Stimulated activated memory B cell treated with anti-CD40 and anti-IgM and Interleukin-4, amounts not matched to agents 10 μg/mL and 1 μg/mL and 100 μg/mL, for 72 hours (primary cell): ENCODE measurements at places on chromosomes 11 and 22.

GRCh38 chr11:44964526-44965209 lies 14.0 kb upstream of the TP53I11 start:
- no peak for ATAC-seq

GRCh38 chr22:27597703-27598444 lies 203.7 kb downstream of the MN1 start:
- ATAC-seq: no peak

DNA sequence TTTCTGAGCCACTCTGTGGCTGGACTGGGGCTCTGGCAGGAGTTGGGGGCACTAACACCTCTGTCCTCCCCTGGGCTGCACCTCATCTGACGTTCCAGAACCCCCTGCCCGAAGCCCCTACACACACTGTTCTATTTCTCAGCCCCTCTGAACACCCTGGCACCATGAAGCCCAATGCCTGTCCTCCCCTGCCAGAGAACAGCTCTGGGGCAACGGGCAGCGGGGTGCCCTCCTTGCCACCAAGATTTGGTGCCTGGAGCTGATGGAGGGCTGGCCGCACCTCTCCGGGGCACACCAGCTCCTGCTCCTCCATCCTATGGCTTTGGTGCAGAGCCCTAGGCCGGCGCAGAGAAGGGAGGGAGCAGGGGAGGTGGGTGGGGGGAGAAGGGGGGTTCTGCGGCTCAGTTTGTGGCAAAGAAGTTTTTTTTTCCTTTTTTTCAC lies 16.3 kb downstream of the DUSP8 start:
- ATAC-seq: no peak

DNA sequence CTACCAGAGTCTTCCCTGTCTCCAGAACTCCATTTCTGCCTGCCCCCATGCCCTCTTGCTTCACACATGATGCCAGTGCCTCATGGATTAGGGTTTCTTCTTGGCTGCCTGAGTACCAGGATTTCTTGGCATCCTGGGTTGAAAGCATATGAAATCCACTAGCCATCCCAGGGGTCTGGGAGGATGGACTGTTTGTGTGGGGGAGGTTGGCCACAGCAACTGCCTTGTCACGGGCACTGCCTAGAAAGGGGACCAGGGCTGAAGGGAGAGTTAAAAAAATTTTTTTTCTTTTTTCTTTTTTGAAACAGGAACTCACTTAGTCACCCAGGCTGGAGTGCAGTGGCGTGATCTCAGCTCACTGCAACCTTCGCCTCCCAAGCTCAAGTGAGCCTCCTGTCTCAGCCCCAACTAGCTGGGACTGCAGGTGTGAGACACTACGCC lies 4.2 kb downstream of the USP35 start:
- no peak for ATAC-seq

DNA sequence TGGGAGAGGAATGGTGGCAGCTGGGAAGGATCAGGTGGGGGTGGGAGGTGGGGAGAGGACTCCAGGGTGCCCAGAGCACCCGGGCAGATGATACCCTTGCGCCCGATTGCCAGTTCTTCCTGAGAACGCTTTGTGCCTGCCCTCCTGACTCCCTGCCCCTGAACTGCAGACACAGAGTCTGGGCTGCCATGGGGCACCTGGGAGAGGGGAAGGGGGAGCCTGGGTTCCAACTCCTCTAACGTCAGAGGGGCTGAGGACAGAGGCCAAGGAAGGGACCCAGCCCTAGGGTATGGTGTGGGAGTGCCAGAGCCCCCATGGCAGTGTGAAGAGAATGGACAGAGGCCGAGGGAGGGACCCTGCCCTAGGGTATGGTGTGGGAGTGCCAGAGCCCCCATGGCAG lies 920 bp upstream of the KCNK7 start:
- ATAC-seq: no peak

DNA sequence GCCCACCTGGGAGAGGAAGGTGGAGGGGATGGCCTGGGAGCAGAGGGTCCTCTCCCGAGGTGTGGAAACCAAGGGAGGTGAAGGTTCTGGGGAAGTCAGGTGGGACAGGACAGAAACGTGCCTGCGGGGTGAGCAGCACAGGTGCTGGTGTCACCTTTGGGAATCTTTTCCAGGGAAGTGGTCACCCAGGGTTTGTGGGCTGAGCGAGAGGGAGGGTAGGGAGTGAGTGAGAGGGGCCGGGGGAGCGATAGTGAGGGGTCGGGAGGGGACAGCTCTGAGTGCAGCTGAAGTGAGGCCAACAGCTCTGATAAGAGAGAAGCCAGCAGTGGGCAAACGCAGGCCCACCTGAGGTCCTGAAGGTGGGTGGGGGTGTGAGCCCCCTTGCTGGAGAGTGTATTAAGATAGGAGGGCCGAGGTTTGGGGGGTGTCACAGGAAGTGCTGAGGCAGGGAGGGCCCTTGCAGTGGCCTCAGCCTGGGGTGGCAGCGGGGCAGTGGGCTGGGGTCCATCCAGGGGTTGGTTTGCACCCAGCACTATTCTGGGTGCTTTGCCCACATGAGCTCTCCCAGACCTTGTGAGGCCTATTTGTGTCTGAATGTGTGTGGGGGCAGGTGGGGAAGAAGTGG lies 1.6 kb upstream of the SHANK3 start:
- ATAC-seq: no peak

- ATAC-seq: no peak
Observed at GRCh38 chr11:12448131-12448939, 71.0 kb downstream of the PARVA start.

GRCh38 chr11:33259869-33260268 lies 2.7 kb downstream of the HIPK3 start:
- ATAC-seq: no peak

DNA sequence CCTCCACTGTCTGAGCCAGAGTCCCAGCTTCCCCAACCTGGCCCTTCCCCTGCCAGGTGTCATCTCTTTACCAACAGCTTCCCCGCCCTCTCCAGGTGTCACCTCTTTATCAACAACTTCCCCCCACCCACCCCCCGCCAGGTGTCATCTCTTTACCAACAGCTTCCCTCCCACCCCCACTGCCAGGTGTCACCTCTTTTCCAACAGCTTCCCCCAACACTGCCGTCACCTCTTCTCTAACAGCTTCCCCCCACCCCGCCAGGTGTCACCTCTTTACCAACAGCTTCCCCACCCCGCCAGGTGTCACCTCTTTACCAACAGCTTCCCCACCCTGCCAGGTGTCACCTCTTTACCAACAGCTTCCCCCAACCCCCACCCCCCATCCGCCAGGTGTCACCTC lies 29.8 kb upstream of the TTLL12 start:
- ATAC-seq: no peak

- ATAC-seq: no peak
Observed at GRCh38 chr22:19770349-19771220, 10.0 kb downstream of the TBX1 start.

- peak; percentile 66 for ATAC-seq
Observed at GRCh38 chr22:41596776-41597634, 7.4 kb upstream of the PMM1 start.

DNA sequence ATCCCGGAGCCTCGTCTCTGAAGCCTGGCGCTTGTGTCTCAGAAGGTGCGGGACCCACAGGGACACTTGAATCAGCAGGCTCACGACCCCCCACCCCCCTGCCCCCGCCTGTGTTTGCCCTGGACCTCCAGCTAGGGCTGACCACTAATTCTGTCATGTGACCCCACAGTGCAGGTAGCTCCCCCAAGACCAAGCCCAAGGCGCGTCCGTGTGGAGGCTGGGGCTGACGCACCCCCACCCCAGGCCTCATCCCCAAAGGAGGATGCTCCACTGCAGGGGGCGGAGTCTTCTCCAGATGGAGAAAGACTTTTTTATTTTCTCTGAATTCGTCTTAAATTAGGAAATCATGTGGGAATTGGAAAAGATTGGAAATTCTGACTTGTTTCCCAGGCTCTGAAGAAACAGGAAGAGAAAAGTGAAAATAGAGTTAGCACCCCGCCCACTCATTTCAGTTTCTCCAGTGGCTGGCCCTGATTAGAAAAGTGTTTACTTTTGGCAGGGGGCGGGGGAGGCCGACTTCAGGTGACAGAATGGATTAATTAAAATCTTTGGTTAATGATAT lies 1.0 kb upstream of the RELA start:
- ATAC-seq: peak; percentile 60

DNA sequence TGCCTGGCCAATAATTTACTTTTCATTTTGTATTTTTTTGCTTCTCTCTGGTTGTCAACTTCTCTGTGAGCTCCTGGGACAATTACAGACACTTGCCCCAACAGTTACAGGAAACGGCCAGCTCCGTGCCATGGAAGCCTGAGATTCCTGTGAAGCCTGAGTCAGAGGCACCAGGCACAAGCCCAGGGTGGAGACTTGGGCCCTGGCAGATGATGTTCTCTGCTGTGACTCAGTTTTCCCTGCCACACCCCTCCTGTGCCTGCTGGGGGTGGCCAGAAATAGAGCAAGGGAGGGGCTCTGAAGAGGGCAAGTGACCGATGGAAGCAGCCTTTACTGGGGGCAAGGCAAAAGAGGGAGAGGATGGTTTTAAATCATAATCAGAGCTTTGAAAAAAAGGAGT lies 4.9 kb downstream of the ATP5MGL start:
- ATAC-seq: no peak

DNA sequence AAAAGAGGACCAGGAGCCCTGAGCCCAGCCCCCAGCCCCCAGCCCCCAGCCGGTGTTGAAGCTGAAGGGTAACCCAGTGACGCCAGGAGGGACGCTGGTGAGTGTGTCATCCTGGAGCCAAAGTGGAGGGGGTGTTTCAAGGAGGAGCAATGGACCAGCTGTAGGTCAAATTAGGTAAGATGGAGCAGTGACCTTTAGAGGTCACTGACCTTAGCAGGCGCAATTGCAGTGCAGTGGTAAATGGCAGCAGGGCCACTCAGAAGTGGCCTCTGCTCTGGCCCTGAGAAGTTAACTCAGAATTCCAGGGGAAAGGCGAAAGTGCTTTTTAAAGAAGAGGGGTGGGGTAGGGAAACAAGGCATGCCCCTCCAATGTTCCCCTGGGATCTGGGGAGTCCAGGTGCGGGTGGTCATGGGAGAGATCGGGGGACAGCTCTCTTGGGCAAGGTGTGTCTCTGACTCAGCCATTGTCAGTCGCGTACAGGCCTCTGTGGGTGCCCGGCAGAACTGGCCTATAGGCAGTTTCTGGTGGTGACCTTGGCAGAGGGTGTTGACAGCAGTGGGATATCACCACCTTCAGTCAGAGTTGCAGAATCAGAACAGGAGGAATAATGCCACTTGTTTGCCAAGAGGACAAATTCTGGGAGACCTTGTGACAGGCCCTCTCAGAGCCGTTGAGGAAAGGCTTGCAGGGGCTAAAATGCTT lies 50.3 kb upstream of the TIMP3 start:
- no peak for ATAC-seq

DNA sequence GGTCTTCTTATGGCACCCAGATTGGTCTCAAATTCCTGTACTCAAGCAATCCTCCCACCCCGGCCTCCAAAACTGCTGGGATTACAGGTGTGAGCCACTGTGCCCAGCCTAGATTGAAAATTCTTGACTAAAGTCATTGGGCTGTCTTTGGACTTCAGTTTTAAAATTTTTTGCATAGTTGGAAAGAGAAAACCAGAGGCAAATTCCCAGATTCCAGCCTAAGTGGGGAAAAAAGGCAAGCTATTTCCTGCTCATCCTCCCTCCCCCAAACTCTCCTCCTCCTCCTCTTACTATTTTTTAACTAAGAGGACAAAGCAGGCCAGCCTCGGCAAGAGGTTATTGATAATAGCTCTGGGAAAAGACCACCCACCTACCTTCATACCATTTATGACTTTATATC lies 78.6 kb upstream of the CLMP start:
- no peak for ATAC-seq

DNA sequence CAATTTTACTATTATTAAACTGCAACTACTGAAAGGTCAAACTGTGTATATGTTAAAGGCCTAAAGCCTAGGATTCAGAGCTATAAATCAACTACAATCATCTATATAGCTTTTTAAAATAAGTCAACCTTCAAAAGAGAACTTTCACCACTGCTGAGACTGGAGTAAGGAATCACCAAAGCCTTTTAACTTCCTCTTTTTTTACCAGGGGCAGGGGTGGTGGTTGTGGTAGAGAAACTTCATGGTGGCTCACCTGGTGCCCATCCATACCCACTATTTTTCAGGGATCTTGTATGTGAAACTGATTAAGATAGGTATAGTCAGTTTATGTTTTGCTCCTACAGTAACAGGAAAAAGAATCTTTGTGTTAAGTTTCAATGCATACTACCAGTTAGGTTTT lies 31.5 kb downstream of the TSG101 start:
- no peak for ATAC-seq

DNA sequence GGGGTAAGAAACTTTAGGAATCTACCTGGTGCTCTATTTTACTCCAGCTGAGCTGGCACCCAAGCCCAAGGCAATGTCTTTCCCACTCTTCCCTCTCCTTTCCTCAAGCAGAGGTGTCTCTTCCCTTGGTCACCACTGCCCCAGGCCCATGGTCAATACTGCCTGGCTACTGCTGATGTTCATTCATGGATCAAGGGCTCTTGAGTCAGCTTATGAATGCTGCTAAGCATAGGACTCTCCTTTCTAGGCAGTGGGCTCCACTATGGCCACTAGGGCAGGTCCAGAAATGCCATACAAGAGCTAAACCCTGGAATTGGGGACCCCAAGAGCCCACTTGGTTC lies 2.7 kb upstream of the HEPN1 start:
- no peak for ATAC-seq

DNA sequence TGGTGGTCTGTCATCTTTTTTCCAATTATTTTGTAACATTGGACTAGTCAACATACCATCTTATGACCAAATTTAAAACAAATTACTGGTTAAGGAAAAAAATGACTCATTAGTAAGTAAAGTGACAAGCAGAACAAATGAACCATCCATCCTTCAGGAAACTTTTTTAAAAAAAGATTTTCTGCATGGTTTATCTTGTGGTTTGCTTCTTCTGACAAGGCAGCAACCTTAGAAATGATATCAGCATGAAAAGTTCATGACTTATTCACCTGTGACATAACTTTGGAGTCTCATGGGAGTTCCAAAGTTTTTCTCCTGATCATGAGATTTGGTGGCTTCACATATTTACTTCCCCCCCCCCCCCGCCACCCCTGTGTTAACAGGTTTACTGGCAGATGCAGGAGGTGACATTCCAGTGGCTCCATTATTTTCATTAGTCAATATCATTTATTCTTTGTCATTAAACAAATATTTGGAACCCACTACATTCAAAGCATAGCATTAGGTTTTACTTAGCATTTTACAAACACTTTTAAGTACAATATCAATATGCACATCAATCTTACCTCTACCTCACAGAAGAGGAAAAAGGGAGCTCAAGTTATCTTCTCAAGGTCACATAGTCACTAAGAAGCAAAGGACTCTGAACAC lies 40.7 kb downstream of the DCUN1D5 start:
- no peak for ATAC-seq
